SHP77 treated with DMSO at 0.1 percent for 48 hours (cell line): ENCODE measurements at places on chromosomes 1 and 21.

GRCh38 chr1:93554883-93555872 is 107.3 kb downstream of the FNBP1L start:
- DNase-seq, result no peak

- DNase-seq, result no peak
These were observed 20.8 kb downstream of the CC2D1B start for GRCh38 chr1:52345252-52345651.

- no peak for DNase-seq
These were observed 9.0 kb upstream of the EPS8L3 start for GRCh38 chr1:109772658-109773202.

GRCh38 chr1:236051242-236051791 is 13.6 kb downstream of the NID1 start:
- DNase-seq, result no peak

DNA sequence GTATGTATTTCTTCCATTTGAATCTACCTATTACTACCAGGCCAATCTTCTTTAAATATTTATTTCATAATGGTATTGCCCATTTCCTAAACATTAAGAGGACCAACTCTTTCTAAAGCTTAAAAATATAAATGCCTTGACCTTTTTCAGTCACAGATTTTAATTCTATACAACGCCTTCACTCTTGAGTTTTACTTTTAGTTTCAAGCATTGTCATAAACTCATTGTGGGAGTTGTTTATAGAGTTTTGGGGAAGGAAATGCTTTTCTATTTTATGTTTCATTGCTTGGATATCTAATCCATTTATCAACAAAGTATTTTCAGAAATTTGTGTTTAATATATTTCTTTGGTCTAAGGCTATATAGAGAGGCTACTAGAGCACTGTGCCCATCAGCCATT is 155.8 kb downstream of the DPYD start:
- DNase-seq, result no peak

DNA sequence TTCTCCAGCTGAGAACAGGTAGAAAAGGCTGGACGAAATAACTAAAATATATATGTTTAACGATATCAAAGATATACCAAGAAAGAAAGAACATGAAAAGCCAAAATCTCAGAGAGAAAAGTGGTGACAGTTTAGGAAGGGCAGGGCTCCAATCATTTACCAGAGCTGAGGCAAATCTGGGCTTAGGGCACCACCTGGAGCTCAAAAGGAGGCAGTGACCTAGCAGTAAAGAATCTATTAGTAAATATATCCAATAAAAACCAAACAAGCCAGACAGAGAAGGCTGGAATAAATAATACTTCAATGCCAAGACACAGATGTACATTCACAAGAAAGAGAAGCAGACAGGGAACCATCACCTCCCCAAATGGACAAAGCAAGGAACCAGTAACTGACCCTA is 43.5 kb downstream of the CHIA start:
- DNase-seq, result no peak

DNA sequence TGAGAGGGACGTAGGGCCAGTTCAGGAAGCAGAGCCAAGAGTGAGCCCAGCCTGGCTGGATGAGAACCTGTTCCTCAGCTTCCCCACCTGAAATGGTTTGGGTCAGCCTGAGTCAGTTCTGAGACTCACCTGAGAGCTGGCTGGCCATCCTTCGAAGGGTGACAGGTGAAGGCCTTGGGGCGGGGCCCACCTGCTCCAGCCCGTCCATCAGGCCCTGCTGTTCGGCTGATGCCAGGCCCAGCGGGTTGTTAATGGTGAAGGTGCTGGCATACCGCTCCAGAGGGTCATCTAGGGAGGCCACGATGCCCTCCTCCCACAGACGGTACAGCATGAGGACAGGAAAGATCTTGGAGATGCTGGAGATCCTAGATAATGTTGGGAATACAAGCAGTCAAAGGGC is 14.1 kb downstream of the LACTBL1 start:
- no peak for DNase-seq

DNA sequence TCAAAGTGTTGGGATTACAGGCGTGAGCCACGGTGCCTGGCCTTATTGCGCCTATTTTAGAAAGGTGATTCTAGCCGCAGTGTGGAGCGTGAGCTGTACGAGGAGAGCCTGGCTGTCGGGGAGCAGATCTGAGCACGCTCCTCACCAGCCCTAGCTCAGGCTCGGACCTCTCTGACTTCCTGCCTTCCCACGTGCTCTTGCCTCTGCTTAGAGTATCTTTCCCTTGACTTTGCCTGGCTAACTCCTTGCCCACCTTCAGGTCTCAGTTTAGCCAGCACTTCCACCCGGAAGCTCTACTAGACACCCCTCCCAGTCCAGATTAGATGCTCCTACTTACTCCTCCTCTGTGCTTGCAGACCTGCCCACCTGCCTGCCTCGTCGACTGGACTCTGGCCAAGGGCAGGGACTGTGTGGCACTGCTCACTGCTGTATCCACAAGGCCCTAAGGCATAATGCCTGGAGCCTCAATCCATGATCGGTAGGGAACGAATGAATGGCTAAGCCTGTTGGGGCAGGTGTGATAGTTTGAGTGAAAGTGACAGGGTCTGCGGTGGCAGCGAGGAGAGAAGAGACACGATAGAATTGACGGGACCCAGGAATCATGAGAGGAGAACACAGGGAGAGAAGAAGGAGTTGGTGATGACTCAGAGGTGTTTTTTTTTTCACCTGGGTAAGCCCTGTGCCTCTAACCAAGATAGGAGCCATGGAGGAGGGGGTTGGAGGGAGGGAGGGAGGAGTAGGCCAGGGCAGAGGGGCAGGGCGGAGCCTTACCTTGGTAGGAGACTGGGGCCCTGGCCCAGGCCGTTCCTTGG is 28.1 kb upstream of the WASF2 start:
- DNase-seq, result peak; percentile 84

GRCh38 chr1:212413902-212414327 is 771 bp downstream of the PACC1 start:
- DNase-seq, result no peak
